ENCODE measurements at places on chromosomes 2 and 18.

DNA sequence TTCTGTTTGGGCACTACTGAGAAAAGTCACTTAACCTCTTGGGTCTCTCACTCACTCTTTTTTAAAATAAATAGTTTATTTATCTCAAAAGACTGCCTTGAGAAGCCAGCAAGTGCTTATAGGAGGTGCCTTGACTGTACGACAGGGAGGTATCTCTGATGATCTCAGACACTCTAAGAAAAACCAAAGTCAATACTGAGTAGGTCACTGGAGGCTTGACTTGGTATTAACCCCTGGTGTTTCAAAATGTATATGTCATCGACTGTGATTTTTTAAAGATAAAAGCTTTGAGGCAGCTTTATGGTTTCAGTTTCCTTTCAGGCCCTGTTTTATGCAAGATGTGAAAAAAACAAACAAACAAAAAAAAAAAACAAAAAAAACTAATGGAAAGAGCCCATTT is 33.7 kb downstream of the MREG start:
- no peak for DNase-seq

GRCh38 chr2:217987391-217987790 is 15.4 kb downstream of the TNS1 start:
- DNase-seq, result no peak

DNA sequence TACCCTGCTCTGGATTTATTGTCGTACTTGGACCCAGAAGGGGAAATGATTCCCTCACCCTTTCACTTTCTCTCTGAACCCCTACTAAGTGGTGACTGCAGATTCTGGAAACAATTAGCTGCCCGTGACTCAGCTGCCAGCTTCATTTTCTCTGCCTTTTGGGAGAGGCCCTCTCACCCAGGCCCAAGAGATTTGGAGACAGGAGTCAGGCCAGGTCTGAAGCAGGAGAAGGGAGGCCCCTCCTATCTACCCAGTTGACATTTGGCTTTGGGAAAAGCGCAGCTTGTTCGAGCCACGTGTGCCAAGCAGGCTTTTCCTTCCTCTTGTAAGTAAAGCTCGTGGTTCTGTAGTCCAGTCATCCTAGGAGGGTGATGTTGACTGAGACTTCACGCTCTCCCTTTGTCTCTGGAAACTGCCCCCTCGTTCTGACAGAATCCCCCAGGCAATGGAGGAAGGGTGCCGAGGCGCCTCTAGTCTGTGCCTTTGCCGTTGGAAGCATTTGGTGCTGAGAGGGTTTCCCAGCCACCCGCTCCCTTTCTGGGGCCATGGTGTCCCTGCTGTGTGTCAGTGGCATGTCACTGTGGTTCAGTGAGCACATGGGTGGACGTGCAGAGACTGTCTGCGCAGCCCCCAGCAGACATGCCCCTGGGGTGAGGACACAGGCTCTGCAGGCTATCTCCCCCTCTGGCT is 8.6 kb downstream of the OXER1 start:
- DNase-seq, result no peak

- DNase-seq, result no peak
Measured at GRCh38 chr2:176525086-176525485, 255.8 kb downstream of the MTX2 start.

DNA sequence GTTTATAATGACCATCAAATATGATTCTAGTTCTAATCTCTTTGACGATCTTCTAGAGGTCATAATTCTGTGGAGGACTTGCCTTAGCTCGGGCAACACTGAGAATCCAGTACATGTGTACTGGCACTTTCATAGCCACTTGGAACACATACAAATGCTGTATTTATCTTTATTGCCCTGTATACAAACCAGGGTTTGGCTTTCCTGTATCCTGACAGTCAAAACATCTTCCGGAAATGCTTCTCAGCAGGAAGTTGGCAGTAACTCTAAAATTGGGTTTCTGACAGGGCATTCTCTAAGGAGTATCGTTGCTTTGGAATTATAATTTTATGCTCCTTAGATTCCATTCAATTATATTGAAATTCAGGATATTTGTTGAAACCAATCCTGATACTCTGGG is 643.6 kb downstream of the NRXN1 start:
- DNase-seq, result no peak

GRCh38 chr2:232890896-232891601 is 21.0 kb downstream of the SNORC start:
- no peak for DNase-seq

- DNase-seq, result no peak
Measured at GRCh38 chr2:25074826-25075225, 33.0 kb downstream of the EFR3B start.

GRCh38 chr18:30376515-30376914 is 666.0 kb downstream of the DSC3 start:
- DNase-seq, result no peak

- DNase-seq, result no peak
Measured at GRCh38 chr2:75276093-75277029, 77.0 kb upstream of the TACR1 start.

GRCh38 chr2:120927265-120927628 is 191.6 kb downstream of the GLI2 start:
- DNase-seq, result no peak

- DNase-seq, result no peak
Measured at GRCh38 chr2:122643725-122644329, 888.4 kb downstream of the TSN start.

DNA sequence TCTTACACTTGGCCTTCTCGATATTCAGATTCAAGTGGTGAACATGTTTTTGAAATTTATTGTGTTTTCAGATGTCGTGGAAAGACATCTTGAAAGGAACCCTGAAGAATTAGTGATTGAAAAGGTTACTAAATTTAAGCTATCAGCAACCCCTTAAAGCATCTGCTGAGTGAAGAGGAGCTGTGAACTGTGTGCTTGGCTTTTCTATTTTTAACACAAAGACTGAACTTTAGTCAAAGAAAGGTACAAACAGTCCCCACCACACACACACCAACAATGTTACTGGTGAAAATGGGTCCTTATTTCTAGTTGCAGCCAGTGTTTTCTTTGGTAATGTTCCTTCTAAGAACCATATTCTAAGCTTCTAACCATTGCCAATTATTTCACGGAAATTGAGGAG is 95.1 kb downstream of the CYRIA start:
- no peak for DNase-seq

GRCh38 chr2:133484784-133485183 is 83.5 kb downstream of the NCKAP5 start:
- DNase-seq, result no peak

DNA sequence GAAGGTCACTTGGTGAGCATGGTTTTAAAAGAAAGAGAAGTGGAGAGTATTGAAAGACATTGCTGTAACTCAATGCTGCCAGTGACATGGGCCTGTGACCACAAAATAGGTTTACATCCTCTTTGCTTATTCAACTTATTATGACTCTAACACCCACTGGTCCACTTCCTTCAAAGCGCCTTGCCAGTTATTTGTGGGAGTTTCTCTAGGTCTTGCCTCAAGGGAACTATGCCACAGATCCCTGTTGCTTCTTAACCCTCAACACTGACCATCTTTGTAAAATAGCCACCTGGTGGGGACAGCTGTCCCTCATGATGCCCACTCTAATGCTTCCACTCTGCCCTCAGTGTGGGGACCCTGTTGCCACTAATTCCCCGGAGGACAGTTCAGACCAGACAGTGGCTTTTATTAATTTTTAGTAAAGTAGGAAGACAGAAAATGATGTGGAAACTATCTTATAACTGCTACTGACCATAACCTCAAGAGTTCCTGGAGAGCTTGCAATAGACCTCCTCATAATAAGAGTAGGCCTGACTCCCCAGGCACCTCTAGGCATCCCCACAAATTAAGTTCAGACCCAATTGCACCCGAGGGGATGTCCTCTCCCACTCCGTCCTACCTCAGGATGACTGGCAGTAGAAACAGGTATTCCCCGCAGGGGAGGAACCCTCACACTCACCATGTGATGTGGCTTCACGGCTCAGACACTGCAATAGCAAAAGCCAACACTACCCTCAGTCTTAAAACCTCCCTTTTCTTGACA is 31.3 kb upstream of the SLC25A52 start:
- DNase-seq, result no peak

DNA sequence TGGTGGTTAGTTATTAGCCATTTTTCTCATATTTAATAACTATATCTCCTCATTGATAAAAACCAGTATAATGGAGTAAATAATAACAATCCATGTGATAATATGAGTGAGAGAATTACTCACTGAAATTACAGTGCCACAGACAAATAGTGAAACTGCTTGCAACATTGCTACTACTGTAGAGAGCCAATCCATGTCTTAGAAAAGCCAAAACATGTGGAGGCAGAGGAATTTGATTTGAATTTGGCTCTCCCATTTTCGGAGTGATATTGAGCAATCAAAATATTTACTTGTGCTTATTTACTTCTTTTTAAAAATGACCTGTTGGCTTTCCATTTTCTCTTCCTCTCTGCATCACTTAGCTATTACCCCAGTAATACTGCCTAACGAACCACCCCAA is 288.3 kb upstream of the TCF4 start:
- DNase-seq, result no peak

- DNase-seq, result no peak
Measured at GRCh38 chr2:59779571-59779970, 773.9 kb downstream of the BCL11A start.

DNA sequence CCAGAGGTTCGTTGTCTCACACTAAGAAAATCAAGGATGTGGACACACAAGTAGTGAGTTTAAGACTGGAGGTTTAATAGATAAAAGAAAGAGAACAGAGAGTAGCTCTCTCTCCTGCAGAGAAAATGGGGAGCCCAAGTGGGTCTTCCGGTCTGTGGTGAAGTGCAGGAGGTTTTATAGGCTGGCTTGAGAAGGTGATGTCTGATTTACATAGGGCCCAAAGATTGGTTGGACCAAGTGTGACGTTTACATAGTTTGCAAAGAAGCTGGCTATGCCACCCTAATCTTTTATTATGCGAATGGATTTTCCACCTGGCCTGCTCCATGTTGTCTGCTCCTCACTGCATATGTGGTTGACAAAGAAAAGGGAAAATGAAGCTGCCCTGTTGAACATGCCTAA is 430.4 kb upstream of the TRIB2 start:
- DNase-seq, result no peak

GRCh38 chr2:154577390-154577789 is 121.1 kb upstream of the KCNJ3 start:
- no peak for DNase-seq

DNA sequence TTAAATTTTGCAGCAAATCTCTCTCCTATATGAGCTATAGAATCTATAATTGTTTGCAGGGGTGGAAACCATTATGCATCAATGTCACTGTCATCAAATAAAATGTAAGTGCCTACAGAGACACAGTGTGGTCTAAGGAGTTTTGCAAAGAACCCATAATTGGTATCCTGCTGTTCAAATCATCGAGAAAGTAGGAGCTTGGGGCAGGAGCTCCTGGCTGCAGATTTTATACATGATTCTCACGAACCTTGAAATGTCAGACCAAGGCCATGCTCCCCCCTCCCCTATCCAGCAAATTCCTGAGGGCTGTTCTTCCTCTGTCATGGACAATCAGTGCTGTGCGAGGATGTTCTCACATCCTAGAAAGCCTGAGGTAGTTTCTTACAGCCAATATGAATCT is 119.5 kb upstream of the CYRIA start:
- DNase-seq, result no peak

DNA sequence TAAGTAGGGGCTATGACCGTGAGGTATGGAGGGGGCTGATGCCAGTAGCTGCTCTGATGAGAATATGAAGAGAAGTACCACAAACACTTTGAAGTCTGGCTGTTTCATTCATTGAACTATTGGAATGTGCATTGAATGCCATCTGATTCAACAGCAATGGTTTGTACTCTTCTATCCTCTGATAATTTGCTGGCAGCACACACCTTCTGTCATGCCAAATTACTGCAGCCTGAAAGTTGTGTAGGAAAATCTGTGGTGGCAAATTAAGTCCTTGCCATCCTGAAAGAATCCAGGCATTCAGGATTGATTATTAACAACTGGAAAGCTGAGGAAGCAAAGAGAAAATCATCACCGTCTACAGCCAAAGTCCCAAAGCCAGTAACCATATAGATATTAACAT is 711.2 kb downstream of the NRXN1 start:
- DNase-seq, result no peak

DNA sequence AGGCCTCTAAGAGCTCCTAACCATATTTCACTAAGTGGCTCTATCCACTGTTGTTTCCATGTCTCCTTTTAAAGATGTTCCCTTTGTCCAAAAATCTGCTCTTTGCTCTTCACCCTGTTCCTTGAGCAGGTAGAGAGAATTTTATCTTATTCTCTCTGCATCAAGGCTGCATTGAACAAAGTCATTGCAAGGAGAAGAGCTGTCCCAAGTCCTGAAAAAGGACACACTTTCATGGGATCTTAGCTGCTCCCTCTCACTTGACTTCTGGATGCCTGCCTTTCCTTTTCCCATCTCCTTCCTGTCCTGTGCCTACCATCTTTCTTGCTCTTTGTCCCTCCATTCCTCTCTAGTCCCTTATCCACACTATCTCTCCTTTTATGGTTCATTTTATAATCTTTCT is 235.2 kb upstream of the THSD7B start:
- DNase-seq, result no peak

DNA sequence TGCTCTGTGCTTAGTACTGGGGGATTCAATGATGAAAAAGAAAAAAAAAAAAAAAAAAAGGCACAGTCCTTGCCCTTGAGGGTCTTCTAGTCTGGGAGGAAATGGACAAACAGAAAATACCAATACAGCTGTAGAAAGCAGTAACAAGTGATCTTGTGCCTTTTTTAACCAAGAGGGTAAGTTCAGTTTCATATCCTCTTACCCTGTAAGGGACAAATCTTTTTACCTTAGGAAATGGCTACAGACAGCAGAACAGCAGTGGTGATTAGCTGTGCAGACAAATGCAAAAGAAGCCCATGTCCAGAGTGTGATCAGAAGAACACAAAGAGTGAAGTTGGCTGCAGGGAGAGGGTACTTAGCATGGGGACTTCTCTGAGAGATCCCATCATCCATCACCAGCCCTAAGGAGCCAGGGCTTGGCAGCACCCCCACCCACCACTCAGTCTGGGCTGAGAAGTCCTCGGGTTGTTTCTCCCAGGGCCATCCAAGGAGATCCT is 102.9 kb downstream of the ALPK2 start:
- no peak for DNase-seq

DNA sequence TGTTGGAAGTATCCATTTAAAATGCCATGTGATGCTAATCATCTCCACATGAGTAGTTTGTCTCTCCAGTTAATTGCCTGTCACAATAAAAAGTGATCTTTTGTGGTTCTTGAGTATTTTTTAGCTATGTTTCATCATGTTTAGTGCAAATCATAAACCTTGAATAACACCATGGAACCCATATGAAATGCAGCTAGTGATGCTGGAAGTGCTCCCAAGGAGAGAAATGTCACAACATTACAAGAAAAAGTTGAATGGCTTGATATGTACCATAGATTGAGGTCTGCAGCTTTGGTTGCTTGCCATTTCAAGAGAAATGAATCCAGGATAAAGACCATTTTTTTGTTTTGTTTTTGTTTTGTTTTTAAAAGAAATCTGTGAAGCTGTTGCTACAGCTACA is 14.3 kb downstream of the PTPN4 start:
- DNase-seq, result no peak
